ENCODE measurements at places on chromosomes 3 and 15.

DNA sequence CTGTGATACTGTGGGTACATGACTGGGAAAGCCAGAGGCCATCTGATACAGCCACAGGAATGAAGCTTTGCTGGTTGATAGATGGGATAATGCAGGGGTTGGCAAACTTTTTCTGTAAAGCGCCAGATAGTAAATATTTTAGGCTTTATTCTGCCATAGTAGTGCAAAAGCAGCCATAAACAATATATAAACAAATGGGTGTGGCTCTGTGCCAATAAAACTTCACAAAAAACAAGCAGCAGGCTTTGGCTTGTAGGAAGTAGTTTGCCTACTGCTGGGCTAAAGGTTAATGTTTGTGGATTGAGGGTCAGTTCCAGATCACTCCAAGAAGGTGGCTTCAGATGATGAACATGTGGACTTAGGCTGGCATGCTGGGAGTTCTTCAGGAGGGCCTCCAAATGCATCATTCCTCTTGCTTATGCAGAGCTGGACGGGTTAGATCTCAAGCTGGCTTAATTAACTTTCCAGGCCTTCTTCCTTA lies 305.7 kb downstream of the RPLP1 start:
- DNase-seq = no peak

DNA sequence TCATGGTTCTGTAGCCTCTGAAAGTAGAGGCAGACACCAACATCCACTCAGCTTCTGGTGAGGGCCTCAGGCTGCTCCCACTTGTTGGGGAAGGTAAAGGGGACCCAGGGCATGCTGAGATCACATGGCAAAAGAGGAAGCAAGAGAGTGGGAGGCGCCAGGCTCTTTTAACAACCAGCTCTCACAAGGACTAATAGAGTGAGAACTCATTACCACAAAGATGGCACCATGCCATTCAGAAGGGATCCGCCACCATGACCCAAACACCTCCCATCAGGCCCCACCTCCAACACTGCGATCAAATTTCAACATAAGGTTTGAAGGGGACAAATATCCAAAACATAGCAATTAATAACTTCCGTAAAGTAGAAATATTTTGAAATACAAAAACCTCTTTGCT lies 192.3 kb downstream of the OCA2 start:
- no peak for DNase-seq

DNA sequence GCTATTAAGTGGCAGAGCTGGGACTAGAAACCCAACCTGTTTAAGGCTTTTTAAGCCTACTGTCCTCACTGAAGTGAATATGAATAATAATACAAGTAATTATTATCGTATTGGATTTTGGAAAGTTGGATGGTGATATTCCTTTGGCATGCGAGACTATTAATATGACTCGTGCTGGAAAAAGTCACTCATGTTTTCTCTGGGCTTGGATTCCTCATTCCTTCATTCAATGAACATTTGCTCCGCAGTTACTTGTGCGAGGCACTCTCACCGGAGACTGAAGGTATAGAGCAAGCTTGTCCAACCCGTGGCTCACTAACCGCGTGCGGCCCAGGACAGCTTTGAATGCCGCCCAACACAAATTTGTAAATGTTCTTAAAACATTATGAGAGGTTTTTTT lies 694 bp downstream of the PLAAT1 start:
- no peak for DNase-seq

DNA sequence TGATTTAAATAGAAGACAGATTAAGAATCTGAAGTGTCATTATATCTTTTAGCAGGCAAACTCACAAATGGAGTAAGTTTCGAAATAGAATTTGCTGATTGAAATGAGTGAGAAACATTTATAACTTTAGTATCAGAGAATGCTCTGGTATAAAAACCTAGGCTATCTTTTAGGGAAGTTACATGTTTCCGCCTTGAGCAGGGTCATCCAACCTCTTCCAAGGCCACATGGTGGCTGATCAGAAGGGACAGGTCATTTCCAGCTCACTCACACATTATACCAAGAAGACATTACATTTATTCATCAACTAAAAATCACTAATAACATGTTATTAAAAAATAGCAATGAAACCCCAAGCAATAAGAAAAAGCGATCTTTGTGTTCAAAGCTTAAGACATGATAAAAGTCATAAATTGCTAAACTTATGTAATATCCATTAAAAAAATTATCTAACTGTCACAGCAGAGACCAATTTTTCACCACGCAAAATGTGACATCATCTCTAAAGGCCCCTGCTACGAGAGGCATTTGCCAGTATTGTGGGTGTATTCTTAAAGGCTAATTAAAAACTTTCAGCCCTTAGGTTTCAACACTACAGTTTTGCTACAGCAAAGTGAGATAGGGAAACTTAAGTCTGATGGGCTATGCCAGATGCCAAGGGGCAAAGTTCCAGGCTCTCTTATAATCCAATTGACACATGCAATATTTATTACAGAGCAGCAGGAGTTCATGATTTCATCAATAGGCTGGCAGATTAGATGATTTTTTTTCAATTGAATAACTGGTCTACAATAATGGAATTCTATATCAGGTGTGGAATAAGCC lies 240.4 kb upstream of the TBL1XR1 start:
- no peak for DNase-seq

DNA sequence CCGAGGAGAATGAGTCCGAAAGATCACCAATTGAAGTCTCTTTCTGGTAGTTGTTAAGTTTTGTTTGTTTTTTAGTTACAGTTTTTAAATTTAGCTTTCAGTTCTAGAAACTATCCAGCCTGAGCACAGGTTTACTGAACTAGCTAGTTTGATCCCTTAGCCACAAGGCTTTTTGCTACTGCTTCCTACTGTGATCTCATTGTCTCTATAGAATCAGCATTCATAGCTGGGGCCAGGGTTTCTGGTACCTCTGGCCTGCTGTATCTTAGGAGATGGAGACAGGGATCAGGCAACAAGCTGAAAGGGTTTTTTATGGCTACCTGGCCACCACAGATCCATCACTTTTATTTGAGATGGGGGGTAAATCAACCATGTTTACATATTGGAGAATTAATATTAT lies 37.0 kb downstream of the GOLM2 start:
- DNase-seq = no peak

GRCh38 chr3:190094160-190094718 lies 26.5 kb downstream of the P3H2 start:
- no peak for DNase-seq

GRCh38 chr3:53577506-53577905 lies 83.1 kb downstream of the CACNA1D start:
- no peak for DNase-seq

DNA sequence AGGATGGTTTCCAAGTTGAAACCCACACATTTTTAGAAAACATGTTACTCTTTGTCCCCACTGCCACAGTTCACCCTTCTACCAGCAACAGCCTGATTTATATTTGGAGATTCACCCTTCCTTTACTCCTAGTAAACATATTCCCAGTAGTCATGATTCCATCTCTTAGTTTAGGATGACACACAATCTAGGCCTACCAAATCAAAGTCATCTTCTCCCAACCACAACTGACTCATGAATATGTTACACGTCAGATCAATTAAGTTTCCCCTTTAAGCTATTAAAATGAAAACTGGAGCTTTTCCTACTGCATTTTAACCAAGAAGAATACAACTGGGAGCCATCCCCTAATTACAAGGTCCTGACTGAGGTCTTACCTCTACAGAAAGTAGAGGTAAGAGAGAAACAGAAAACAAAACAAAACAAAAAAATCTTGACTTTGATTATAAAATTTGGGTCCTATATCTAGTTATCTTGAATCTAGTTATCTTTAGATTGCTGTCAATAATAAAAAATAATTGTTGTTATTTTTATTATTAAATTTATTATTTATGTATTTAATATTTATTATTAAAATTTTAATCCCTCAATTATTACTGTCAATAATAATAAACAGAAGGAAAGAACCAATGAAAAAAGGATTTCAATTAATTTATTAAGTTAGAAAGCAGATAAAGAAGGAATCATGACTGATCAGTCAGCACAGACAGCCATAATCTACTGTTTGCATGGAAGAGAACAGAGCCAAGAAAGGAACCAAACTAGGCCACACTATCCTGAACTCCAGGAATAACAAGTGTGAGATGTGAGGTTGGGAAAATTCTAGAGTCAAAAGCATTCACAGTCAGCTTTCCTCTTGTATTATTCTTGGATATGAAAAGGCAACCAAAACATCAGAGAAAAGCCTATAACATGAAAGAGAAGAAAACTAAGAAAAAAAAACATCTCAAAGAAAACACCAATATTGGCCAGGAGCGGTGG lies 12.5 kb downstream of the DPH6 start:
- no peak for DNase-seq

- no peak for DNase-seq
Observed at GRCh38 chr3:157498371-157498770, 4.8 kb downstream of the VEPH1 start.

DNA sequence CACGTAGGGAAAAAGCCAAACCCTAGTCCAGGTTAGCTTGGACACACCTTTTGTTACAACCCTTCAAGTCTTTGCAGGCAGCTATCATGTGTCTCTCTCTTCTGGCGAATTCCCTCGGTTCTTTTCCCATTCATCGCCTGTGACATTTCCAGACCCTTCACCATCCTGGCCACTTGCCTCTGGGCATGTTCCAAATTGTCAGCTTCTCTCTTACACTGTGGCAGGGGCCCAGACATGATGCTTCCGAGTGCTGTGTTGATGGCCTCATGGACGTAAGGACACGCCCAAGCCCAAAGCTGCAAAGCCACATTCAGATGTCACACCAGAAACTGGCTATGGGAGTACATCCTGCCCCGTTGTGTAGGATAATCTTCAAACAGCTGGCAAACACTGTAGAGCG lies 58.5 kb downstream of the ISG20 start:
- DNase-seq = no peak

GRCh38 chr15:48423896-48424475 lies 92.8 kb downstream of the DUT start:
- DNase-seq = no peak

DNA sequence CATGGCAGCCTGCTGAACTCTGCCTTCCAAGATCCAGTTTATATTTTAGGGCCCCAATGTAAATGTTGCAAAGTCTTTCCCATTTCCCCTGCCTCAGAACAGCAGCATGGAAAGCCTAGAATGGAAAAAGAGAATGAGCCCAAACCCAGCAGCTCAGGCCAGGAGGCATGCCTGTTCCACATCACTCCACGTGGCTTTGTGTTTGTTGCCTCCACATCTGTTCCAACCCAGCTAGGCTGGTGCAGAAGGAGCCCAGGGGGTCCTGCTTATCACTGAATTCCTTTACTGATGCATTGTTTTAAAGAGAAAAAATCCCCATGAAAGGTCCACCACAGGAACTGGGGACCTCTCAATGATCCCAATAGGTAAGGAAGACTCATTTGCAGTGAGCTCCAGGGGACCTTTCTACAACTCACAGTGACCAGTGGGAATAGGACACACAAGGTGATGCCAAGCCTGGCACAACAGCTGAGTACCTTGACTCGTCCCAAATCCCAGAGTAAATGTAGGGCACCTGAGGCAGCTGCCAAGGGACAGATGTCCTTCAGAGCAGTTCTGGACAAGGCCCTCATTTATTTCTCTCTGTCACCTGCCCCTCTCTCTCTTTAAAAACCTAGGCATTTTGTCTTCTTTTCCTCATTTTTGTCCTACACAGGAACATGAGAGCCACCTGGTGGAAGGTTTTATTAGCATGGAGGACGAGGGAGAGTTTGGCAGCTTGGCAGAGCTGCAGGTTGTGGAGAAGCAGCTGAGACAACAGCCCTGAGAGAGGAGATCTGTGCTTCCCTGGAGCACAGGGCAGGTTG lies 41.7 kb upstream of the ADAMTS17 start:
- no peak for DNase-seq

GRCh38 chr15:100061944-100062343 lies 279.8 kb downstream of the ADAMTS17 start:
- DNase-seq = no peak

GRCh38 chr3:101253396-101253795 lies 67.0 kb downstream of the IMPG2 start:
- DNase-seq = no peak

DNA sequence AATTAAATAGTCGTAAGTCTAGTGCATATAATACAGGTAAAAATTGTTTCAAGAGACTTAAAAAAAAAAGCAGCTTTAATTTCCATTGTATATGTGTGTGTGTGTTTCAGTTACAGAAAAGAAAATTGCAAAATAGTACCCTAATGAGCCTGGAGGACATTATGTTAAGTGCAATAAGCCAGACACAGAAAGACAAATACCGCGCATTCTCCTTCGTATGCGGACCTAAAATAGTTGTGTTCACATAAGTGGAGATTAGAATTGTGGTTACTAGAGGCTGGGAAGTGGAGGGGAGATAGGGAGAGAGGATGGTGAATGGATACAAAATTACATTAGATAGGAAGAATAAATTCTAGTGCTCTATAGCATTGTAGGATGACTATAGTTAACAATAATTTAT lies 3.6 kb downstream of the MESD start:
- DNase-seq = no peak

GRCh38 chr3:55483196-55484095 lies 3.7 kb downstream of the WNT5A start:
- DNase-seq = no peak

DNA sequence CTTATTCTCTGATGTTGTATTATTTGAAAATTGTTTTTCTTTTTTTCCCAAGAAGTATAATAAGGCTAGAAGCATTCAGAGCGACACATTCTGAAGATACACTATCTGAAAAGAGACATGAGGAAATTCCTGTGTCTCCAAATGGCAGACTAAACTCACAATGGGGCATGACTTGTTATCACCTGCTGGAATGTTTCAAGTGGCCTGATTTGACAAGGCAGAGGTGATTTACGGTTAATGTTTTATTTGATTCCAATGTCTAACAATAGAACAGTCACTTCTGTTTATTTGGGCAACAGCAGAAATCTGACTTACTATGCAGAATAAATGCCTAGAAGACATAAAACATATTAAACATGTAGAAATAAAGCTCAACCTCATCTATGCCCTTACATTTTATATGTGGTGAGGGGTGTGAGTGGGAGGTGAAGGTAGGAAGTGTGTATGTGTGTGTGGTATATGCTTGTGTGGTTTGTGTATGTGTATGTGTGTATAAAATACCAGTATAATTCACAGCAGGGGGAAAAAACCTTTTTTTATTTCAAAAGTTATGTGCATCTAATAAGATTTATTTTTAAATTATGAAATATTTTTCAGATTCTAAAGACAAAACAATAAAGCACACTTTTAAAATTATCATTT lies 1051.7 kb downstream of the ROBO2 start:
- no peak for DNase-seq

DNA sequence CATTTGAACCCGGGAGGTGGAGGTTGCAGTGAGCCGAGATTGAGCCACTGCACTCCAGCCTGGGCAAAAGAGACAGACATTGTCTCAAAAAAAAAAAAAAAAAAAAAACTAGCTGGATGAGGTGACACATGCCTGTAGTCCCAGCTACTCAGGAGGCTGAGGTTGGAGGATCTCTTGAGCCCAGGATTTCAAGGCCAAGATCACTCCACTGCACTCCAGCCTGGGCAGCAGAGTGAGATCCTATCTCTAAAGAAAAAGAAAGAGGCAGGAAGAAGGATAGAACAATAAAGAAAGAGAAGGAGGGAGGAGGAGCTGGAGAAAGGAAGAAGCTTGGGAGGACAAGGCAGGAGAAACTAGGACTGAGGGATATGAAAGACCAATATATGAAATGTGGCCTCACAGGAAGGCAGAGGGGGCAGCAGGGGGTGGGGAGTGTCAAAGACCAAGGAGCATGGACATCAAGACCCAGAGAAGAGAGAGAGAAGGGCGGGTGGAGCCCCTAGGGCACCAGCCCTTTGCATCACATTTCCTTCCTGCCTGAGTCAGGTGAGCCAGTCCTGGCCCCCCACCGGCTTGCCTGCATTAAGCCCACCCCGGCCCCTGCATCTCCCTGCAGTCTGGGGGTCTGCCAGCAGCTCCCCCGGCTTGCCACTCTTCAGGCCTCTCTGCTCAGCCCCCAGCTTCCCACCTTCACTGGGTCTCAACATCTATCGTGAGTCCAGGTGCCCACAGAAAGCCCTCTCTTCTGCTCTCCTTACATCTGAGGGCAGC lies 11.5 kb downstream of the IGDCC3 start:
- no peak for DNase-seq

Data from esophagus squamous epithelium (tissue), 5 donors.